ENCODE measurements at places on chromosomes 5 and 9.

DNA sequence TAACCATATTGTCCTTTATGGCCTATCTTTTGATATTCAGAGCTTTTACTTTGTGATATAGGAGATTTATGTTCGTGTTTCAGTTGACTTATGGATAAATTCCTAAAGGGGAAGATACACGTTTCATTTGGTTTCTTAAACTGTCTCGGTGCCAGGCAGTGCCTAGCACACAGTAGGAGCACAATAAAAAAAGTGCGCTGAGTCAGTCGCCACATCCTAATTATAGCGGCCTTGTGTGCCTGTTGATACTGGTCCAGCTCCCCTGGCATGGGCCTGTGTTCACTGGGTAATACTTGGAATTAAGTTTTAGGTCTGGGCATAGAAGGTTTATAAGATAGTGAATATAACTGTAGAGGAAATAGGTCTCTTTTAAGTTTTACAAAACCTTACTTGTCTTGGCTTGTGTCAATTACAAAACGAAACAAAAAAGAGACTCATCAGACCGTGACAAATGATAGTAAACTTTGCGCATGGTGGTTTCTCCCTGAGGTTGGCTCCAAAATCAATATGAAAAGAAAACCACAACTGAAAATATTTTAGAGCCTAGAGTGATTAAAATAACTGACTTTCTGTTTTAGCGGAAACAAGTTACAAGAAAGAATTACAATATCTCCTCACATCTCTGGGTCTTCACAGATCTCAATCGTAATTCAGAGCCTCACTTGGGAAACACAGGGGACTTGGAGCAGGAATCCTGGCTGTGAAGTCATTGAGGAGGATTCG, 84.8 kb downstream of the MVB12B start:
- DNase-seq, result no peak

DNA sequence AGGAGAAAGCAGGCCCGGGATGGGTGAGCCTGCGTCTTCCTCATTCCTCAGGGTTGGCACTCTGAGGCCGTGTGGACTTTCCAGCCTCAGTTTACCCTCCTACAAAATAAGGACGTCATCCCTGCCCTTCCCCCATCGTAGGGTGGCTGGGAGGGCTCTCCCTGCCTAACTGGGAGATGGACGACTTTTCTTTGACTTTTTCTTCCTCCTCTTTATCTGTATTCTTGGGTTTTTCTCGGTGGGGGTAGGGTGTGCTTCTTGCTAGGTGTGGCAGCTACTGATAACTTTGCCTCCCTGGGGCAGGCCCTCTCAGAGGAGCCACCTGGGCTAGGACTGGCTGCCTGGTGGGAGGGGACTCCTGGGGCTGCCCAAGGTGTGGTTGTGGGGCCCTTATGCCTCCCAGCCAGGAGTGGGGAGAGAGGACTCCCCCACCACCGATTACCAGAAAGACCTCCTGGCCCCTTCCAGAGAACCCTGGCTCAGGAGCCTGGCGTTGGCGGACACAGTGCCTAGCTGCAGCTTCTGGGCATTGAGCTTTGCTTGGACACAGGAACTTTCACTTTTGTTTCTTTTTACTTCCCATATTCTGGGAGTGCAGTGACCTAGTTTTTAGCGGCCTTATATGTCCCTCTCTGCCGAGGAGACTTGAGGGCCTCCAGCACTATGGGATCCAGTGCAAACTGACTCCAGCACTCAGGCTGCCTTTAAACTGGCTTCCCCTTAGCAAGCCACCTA, 6.1 kb downstream of the GLIPR2 start:
- peak; percentile 33 for DNase-seq

DNA sequence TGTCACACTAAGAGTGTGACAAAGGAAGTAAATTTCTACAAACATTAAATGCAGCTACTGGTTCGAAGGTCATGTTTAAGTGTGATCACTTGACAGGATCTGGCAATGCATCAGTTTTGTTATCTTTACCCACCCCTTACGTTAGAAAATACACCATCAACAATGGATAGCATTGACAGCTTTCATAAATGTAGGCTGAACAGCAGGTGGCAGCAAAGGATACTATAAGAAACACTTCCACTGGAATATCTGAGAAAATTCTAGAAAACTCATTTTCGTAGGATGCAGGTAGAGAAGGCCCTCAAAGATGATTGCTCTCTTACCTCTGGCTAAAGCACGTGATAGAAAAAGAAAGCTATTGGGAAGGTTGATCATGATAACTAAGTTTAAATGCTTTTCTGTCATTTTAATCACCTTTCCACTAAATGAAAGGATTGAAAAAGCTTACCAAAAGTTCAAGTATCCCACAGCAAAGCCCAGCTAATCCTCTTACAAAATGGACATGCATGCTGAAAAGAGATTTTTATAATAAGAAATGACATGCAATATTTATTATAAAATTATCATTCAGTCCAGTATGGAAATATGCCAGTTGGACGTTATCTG, 292.5 kb downstream of the PARP8 start:
- peak; percentile 21 for DNase-seq

DNA sequence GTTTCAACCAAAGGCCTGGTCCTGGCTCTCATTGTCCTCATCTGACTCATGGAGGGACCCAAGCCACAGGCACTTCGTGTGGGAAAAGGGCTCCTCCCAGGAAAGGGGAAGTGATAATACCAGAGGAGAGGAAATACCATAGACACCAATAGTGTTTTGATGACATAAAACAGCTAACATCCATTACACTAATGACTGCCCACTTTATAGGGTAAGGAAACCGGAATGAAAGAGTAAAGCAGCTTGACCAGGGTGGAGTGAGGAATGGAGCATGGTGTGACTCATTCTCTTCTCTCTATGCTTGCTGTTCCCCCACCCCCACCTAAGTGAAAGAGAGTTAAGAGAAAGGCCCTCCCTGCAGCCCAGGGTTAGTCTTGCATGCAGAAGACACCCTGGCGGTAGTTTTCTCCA, 67.4 kb upstream of the HRH2 start:
- peak; percentile 42 for DNase-seq

DNA sequence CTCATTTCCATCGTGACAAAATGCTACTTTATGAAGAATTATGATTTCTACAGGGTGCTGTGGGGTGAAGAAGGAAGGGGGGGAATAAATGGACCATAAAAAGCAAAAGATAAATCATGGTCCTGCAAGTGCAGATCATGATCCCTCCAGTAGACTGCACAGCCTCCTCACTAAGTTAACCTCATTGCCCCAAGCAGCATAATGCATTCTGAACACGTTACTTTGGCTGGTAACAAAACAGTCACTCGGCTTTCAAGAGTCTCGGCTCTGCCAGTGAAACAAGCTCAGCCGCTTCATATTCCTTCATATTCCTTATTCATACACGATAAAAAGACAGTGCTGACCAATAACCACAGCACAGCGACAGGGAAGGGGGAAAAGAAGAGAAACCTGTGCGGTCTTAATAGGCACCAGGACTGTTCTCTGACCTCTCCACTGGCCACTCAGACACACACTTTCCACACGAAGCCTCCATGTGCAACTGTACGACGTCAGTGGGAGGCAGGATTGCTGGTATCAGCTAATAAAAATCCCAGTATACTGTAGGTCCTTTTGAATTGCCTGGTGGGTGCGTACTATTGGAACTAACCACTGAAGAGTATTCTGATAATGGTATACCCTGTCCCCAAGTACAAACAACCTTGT, 60.5 kb downstream of the ANKH start:
- DNase-seq, result no peak

GRCh38 chr5:118902656-118903438, 85.5 kb downstream of the DTWD2 start:
- DNase-seq, result no peak

DNA sequence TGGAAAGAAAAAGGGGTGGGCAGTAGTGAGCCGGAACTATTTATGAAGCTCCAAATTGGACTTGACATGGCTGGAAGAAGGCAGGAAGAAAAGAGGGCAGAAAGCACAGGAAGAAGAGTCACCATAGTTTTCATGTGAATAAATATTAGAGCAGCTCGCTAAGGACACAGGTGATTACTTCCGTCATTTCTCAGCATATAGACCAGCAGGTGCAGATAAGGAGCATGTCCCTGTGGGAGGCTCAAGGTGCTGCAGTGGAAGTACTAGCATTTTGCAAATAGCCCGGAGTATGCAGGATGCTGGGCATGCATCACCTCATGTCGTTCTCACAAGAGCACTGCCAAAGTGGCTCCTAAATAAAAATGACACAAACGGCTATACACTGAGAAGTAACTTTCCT, 71.3 kb upstream of the HTR4 start:
- DNase-seq, result no peak

- no peak for DNase-seq
These were observed 4.5 kb downstream of the AK6 start for GRCh38 chr5:69364850-69365249.

DNA sequence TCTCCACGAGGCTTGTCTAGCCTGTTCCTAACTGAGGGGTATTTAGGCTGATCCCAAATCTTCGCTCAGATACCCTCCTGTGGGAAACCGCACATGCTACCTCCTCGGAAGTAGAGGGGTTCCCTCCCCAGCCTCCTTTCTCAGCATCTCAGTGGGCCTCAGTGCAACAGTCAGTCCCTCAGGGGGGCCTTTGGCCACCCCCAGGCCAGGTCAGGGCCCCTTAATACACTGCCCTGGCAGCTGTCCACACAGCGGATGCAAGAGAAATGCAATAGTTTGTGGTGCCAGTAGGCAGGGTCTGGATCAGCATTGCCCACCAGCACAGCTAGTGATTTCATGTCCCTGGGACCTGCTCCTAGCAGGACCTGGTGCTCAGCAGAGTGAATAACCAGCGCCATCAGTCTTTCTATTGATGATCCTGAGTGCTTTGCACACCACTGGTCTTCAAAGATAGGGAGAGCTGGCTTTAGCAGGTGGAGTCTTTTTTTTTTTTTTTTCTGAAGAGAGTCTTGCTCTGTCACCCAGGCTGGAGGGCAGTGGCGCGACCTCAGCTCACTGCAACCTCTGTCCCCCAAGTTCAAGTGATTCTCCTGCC, 7.5 kb downstream of the PLPP7 start:
- no peak for DNase-seq

GRCh38 chr5:174083056-174083827, 37.7 kb downstream of the NSG2 start:
- no peak for DNase-seq

- DNase-seq, result peak; percentile 26
These were observed 146.8 kb upstream of the IQGAP2 start for GRCh38 chr5:76256116-76256889.

DNA sequence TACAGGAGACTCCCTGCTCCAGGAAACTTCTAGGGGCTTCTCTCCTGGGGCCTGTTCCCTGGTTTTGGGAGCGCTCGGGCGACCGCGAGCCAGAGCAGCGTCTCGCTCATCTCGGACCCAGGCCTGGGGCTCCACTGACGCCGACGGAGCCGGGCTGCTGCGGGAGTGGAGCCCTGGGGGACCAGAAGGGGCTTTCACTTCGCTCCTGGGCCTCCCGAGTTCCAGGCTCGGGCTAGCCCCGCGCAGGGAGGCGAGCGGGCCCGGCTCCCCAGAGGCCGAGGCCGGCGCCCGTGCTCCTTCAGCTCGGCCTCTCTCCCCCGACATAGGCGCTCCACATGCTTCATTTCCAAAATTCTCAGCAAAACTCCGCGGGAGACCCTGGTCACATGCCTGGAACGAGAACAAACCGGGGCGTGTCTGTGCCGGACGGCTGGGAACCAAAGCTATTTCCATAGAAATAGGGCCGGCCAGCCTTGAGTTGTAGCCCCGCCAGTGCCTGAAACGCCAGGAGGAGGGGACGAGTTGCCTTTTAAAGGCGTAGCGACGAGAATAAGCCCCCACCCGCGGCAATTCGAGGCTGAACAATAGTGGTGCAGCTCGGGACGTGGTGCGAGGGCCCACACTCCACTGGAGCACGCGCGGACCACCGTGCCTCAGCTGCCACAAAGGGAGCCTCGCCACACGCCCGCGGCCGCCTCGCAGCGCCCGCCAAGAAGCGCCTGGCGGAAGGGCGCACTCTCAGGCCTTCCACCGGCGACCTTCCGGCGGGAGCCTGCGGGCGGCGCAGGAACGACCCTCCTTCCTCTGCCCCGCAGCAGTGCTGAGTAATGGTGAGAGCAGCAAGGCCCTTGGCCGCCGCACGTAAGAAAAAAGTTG, 1.1 kb upstream of the G3BP1 start:
- DNase-seq, result peak; percentile 54
